ENCODE measurements at places on chromosomes 5 and 9. TPM values are rescaled to one million over a fixed set of nuclear protein-coding genes. Genes with fewer than 3 reads are reported as not detected.

DNA sequence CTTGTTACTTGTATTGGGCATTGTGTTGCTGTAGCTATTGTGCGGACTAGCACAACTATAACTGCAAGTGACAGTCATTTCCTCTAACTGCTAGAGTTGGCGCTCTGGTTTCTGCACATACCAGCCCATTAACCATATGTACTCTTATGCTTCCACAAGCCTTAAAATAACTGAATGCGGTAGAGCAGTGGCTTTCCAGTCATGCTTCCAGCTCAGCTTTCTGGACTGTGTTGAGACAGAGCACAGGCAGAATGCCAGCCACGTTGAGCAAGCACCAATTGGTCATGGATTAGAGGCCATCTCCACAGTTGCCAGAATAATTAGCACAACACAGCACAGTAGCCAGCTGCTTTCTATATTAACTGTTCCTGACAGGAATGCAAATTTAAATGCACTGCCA, 12.2 kb downstream of the INVS start:
- DNase-seq = no peak

GRCh38 chr5:53123702-53124101, 14.1 kb upstream of the MOCS2 start:
- no peak for DNase-seq

Gene SGCD
- not detected for total RNA-seq

Gene PCDHGA5
- 0.20 TPM for total RNA-seq

DNA sequence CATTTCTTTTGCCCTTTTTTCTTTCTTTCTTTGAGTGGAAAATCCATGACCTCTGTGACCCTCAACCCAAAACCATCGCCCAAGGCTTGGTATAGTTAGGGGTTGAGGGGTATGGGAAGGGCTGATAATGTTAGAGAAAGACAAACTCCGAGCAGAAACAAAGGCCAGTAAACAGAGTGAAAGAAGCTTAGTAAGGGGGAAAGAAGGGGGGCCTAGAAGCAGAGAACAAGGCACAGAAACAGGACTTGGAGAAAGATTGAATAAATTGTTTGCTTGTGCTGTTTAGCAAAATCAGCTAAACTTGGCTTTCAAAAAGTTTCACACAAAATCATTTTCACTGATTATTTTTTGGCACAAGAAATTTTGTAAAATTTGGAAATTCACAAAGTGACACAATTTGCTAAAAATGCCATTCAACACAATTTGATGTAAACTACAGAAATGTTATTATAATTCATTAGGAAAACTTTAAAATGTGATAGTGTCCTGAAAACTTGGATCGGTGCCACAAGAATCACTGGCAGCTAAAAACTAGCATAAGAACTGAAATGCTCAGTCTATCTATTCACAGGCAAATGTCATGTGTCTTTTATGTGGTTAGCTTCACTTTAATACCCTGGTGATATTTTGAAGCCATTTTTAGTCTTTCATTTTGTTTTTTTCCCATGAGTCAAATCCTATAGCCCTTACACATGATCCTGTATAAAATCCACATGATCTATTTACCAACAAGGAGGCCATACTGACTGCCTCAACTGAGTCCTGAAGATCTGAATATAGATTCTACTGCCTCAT, 276.4 kb downstream of the NR2F1-AS1 start:
- no peak for DNase-seq

GRCh38 chr9:100819980-100820379, 208.5 kb upstream of the PLPPR1 start:
- no peak for DNase-seq

Gene LVRN
- 0.40 TPM for total RNA-seq

DNA sequence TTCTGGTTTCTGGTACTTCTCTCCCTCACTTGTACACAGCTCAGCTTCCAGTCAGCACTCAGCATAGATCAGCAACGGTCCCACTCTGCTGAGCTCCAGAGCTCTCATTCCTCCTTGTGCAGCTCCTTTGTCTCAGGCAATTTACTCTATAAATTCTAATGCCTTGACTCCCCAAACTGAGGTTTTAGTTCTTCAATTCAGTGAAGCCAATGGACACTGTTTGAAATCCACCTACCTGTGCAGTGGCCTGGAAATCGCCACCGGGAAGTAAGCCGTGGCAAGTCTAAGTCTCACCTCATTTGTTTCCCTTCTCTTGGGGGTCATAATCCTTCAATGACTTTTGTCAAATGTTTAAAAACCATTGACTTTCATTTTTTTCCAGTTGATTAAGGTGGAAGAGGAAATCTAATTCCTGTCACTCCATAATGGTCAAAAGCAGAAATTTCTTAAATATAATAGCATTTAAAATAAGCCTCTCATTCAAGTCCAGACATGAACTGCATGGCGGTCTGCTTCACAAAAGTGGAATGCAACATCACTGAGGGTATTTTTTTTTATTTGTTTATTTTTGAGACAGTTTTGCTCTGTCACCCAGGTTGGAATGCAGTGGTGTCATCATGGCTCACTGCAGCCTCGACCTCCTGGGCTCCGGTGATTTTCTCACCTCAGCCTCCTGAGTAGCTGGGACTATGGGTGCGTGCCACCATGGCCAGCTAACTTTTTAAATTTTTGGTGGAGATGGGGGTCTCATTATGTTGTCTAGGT, 79.6 kb downstream of the C7 start:
- no peak for DNase-seq

All from PC-9 (cell line).